Hindlimb muscle (tissue), 1 donor: ENCODE measurements at places on chromosomes 11 and 22. TPM values are rescaled to one million over a fixed set of nuclear protein-coding genes. Genes with fewer than 3 reads are reported as not detected.

The LINC01488 gene
- 0.06 TPM for polyA plus RNA-seq

The OR4B1 gene
- polyA plus RNA-seq: not detected

The CSF2RB gene
- 2.0 TPM for polyA plus RNA-seq

The TEX12 gene
- 0.23 TPM for polyA plus RNA-seq

DNA sequence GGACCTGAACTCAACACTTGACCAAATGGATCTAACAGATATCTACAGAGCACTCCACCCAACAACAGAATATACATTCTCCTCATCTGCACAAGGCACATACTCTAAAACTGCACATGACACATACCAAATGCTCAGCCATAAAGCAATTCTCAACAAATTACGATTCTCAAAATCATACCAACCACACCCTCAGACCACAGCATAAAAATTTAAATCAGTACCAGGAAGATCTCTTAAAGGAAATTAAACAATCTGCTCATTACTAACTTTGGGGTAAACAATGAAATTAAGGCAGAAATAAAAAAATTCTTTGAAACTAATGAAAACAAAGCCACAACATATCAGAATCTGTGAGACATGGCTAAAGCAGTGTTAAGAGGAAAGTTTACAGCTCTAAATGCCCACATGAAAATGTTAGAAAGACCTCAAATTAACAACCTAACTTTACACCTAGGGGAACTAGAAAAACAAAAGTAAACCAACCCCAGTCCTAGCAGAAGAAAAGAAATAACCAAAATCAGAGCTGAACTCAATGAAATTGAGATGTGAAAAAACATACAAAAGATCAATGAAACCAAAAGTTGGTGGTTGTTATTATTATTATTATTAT, 37.2 kb downstream of the TMEM123 start:
- no peak for DNase-seq

The MRGPRE gene
- not detected for polyA plus RNA-seq

The CLMP gene
- 12.5 TPM for polyA plus RNA-seq

The SCGB2A2 gene
- not detected for polyA plus RNA-seq

DNA sequence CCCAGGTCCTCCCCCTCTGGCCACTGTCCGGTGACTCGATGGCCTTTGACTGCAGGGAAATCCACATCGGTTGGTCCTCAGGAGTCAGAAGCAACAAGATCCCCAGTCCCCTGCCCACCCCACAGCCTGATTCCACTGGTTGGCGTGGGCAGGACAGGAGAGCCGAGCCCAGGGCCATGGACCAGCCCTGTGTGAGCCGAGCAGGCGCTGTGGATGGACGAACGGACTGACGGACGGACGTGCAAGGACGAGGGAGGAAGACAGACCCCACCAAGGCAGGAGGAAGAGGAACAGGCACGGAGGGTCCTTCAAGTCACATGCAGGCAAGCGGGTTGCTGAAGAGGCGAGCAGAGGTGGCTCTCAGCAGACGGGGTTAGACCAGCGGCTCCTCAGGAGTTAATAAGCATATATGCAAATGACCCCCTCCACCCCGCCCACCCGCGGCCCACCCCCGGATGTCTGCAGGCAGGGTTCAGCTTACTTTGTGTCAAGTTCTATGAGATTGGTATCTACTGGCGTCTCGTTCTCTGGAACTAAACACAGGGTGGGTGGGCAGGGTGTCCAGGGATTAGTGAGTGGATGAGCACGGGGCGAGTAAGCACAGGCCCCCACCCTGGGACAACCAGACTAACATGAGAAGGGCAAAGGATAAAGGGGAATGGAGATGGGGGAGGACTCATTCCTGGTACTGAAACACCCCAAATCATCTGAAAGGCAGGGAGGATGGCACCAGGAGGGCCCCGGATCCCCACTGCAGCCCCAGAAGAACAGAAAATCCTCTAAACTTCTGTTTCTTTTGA, 26.8 kb downstream of the TPBGL start:
- no peak for DNase-seq

The KCTD21 gene
- 8.2 TPM for polyA plus RNA-seq

GRCh38 chr22:27380855-27381254, 420.7 kb downstream of the MN1 start:
- DNase-seq: no peak

DNA sequence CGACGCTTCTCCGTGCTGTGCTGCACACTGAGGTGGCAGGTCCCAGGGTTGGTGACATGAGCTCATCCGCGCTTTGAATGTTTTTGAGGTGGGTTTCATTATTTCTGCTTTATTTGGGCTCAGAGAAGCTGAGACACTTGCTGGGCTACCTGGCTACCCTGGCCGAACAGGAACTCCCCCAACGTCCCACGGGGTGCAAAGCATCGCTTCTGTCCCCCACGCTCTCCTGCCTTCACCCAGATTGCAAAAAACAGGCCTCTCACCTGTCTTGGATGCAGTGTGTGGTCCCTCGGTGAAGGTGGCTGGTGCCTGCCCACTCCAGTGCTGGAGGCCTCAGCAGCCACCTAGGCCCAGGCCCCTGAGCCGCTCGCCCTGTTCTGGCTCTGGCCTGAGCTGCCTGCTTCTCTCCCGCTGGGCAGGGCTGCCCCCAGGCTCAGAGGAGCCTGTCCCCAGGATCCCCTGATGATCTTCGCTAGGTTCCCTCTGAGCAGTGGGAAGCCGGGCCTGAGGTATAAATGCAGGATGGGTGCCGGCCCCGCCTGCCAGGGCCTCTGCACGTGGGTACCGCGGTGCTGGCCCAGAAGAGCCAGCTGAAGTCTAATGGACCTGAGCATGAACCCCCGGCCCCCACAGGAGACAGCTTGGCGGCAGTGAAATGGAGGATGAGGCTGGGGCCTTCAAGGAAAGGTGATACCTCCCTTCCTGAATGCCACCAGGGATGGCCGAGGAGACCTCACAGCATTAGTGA, 15.8 kb upstream of the MRGPRD start:
- DNase-seq: no peak

- peak; percentile 79 for DNase-seq
These were observed at the start of gene TP53I11 for GRCh38 chr11:44950625-44951476. TSS of gene TP53I11 (minus strand) at chr11:44950883. CDS start at chr11:44938335, 12,548 bp downstream.

- DNase-seq: no peak
These were observed 20.4 kb downstream of the C22orf23 start for GRCh38 chr22:37932821-37933578.

The TIMM10 gene
- polyA plus RNA-seq: 32.9 TPM

The GP1BB gene
- 22.8 TPM for polyA plus RNA-seq

The SLC1A2 gene
- polyA plus RNA-seq: 0.43 TPM

The SCGB1D2 gene
- polyA plus RNA-seq: not detected

- DNase-seq: no peak
These were observed 251.7 kb downstream of the GRM5 start for GRCh38 chr11:88814076-88814475.

- no peak for DNase-seq
These were observed 153.7 kb downstream of the TBC1D22A start for GRCh38 chr22:46915950-46916730.

DNA sequence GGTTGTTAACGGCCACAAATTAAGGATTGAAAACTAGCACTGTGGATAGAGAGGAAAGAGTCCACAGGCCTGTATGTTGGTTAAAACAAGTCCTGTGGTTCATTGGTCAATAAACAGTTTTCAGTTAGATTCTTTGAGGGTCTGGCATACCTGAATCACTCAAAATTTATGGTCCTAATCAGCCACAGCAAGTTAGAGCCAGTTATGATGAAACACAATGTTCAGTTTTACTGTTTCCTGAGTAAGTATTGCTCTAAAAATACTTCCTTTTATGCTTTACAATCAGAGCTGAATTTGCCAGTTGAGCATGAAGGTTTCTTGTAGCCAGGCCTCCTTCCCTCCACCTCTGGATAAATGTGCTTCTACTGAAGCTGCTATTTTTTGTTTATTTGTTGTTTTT, 12.9 kb upstream of the CAT start:
- no peak for DNase-seq

The SCARF2 gene
- 14.9 TPM for polyA plus RNA-seq

DNA sequence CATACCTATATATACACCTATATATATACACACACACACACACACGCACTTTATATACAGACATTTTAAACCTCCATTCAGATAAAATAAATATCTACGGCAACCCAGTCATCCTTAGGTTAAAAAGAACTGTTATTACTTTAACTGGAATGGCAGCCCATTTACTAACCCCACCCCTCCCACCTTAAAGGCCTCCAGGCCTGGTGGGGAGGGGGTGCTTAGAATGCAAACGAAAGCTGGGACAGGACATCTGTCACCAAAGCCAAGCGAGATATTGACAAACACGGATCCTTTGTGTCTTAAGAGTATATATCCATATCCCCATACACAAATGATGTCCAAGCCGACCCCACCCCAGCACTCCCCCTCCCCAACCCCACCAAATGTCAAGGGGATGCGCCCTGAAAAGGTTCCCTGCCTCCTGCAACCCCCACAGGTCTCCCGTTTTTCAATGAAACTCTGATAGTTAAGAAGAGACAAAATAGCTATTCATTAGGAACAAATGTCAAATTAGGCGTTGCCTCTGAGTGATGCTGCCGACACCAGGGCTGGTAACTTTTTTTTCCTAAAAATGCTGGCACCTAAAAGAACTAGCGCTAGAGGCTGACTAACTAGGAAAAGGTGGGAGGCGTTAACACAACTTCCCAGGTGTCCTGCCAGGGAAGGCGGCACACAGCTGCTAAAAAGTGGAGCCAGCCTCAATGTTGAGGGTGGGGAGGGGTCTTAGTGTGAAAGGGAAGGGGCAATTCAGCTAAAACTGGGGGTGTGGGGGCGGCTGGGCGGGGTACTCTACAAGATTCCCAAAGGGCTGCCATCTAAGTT, 5.6 kb downstream of the MN1 start:
- no peak for DNase-seq

DNA sequence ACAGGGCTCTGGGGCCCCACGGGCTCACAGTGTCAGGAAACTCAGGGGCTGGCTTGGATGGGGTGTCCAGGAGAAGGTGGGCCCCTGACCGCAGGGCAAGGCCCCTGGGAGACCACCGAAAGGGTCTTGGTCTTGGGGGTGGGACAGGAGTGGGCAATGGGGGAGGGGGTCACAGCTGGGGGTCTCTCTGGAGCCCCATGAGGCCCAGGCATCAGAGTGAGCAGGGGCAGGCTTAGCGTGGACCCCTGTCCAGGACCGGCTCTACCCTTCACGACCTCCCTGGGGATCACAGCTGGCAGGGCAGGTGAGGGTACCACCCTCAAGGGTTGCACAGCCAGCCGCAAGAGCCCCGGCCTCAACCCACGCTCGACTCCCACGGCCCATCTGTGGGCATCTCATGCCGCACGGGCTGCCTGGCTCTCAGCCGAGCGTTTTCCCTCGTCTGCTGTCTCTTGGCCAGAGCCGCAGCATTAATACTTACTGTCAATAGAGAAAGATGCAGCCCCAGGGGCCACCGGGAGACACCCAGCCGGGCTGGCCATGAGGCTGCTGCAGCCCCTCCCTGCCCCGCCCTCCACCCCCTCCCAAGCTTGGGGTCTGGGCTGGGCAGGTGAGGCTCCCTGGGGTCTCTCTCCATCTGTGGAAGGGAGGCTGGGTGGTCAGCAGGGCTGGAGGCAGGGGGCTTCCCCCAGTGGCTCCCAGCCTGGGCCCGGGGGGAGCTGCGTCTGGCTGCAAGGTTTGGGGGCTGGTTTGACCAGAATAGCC, 662 bp downstream of the MUC5B start:
- no peak for DNase-seq

DNA sequence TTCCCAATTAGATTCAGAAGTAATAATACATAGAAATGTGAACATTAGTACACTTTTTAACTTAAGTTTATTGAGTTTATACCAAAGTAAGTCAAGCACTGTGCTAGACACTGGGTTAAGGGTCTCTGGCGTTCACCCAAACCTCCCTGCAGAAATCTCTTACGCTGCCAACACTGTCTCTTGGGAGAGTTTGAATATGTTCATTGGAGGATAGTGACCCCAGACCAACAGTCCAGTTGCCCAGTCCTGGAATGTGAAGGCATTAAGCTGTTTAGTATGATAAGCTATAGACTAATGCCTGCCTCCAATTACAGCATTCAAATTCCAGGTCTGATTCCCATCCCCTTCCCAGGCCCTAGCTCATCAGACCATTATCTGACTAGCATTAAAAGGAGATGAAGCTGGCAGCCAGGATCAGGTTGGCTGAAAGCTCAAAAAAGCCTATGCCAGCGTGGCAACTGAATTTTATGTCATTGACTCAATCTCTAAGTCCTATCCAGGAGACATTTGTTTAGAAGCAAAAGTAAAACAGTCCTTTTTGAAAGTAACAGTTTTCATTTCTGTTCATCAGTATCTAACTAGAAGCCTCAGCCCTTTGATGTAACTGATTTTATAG, 77.8 kb downstream of the SFI1 start:
- DNase-seq: no peak

The PIWIL4 gene
- 5.6 TPM for polyA plus RNA-seq

- DNase-seq: peak; percentile 8
These were observed 84.6 kb downstream of the CLPB start for GRCh38 chr11:72349616-72350218.

DNA sequence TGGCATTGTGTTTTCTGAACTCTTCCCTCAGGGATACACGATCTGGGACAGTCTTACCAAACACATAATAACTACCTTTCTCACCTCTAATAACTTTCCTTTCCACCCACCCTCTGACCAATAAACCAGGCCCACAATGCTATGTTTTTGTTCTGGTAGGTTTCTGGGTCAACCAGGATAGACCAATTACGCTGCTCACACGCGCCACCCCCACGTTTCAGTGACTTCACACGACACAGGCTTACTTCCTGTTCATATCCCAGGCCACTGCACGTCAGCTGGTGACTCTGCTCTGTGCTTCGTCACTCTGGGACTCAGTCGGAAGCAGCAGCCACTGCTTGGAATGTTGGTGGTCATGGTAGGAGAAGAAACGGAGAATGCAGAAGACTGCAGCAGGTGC, 2.5 kb downstream of the KRTAP5-4 start:
- DNase-seq: no peak

DNA sequence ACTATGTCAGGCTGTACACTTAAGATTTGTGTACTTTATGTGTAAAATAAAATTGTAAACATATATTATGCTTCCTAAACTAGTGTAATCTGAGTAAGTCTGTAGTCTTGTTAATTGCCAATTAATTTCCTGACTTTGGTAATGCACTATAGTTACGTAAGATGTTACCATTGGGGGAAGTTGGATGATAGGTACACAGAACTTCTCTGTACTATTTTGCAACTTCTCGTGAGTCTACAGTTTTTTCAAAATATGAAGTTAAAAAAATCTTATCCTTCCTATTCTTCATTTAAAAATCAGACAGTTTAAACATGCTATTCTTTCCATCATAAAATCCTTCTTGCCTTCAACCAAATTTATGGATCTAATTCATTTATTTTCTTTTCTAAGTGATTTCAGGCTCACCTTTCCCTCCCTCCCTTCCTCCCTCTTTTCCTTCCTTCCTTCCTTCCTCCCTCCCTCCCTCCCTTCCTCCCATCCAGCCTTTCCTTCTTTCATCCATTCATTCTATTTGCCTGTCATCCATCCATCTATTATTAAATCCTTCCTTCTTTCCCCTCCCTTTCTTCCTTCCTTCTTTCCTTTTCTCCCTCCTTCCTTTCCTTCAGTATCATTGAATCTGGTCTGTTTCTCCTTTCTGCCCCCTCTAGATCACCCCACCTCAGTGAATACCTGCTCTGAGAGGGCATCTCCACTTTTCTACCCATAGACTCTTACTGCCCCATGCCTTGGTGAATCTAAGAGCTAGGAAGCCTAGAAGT, 22.1 kb upstream of the ASCC2 start:
- no peak for DNase-seq

- DNase-seq: no peak
These were observed 55.5 kb downstream of the PDHX start for GRCh38 chr11:34971928-34972327.

GRCh38 chr11:86748296-86748695, 52.0 kb upstream of the PRSS23 start:
- DNase-seq: no peak

The PHLDA2 gene
- 0.52 TPM for polyA plus RNA-seq

The KLHL35 gene
- 6.6 TPM for polyA plus RNA-seq
